ENCODE measurements at places on chromosomes 2 and 18.

DNA sequence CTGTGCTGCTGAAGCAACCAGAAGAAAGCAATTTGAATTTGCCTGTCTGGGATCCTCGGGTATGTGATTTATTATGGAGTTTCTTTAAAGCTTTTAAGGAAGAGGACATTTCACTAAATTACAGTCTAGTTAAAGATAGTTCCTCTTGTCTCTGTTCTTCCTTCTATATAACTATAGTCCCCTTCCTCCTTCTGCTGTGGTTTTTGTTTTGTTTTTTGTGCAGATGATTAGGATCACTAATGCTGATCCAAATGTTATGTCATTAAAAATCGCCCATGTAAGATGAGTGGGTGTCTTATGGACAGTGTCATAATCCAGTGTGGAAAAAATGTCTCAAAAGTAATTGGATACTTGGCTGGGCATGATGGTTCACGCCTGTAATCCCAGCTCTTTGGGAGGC, 24.7 kb downstream of the PAPOLG start:
- no peak for DNase-seq

DNA sequence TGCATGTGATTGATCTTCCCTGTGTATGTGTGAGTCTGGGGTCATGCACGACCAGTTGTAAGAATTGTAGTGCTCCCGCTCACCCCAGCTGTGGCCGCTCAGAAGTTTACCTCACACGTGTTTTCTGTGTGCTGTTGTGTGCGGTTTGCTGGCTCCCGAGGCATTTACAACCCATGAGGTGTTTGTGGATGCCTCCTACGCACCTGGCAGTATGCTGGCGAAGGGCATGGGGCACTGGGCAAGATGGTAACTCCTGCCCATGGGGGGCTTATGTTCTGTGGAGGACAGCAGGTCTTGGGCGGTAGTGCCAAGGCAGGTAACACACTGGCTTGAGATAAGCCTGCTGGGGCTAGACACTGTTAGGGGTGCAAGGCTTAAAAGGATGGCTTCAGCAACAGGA, 102.6 kb upstream of the HS6ST1 start:
- no peak for DNase-seq

DNA sequence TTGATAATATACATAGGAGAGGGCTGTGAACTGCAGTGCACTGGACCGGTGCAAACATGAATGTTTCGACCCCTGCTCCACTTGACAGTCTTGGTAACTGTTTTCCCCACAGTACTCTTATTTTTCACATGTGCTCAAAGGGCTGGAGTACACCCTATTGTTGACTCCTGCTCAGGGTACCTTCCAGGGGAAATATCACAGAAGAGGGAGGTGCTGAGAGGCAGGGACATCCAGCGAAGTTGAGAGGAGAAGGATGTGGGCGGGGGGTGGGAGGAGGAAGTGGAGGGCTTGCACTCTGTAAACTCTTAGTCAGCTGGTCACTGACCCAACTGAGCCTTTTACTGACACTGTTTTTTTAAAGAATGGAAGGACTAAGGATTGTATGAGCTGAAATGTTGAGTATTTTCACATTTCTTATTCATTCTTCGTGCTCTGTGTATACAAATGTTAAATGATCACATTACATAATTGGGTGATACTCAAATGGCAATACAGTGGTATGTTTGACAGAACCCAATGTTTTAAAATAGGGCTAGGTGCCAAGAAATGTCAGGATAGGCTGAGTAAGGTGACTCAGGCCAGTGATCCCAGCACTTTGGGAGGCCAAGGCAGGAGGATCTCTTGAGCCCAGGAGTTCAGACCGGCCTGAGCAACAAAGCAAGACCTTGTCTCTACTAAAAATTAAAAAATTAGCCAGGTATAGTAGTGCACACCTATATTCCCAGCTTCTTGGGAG, 10.0 kb downstream of the INPP4A start:
- DNase-seq: no peak

DNA sequence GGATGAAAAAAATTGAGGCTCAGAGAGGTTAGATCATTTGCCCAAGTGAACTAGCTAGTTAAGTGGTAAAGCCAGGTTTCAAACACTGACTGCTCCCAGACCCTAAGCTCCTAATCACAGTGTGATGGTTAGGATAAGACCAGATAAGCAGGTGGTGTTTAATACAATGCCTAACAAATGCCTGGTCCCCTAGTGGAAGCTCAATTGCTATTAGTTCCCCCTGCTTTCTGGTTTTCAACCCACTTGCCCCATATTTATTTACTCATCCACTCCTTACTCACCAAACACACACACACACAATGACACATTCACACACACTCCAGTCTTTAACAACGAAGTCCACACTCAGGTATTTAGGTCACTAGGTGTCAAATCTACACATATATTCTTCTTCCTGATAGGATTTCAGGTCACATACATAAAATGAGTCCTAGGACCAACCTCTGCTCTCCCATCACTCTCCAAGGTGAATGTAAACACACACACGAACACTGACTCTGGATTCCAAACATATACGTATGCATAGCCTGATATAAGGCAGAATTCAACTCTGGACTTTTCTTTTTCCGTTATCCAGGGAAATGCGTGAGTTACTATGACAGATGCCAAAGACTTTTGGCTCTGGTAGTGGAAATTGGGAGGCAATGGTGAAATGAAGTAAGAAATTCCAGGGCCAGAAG, 73.6 kb upstream of the TSPYL6 start:
- peak; percentile 42 for DNase-seq

DNA sequence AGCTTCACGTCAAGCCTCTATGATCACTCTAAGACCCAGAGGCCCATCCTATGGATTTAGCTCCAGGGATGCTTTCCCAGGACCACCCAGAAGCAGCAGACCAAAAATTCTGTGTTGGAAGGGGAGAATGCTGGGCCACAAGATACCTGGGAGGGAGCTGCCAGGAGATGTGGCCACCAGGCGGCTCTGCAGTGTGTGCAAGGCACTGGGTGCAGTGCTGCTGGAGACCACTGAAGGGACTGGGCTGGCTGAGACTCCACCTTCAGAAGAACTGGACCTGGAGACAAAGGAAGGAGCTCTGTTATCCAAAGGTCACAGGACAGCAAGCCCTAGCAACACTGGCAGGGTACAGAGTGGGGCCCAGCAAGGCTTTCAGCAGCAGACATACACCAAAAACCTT, 34.0 kb downstream of the KANSL3 start:
- DNase-seq: no peak

Data from NCI-H1694 treated with DMSO at 0.1 percent for 48 hours (cell line).